ENCODE measurements at places on chromosomes 2 and 18. TPM values are rescaled to one million over a fixed set of nuclear protein-coding genes. Genes with fewer than 3 reads are reported as not detected.

- no peak overlapping the region for H3K4me3 ChIP-seq
- peaks cover 6% of the 10 kb centered on the region for H3K4me1 ChIP-seq
- DNase-seq: no peak
Observed at GRCh38 chr2:75587954-75588587, 27.3 kb upstream of the EVA1A start.

DNA sequence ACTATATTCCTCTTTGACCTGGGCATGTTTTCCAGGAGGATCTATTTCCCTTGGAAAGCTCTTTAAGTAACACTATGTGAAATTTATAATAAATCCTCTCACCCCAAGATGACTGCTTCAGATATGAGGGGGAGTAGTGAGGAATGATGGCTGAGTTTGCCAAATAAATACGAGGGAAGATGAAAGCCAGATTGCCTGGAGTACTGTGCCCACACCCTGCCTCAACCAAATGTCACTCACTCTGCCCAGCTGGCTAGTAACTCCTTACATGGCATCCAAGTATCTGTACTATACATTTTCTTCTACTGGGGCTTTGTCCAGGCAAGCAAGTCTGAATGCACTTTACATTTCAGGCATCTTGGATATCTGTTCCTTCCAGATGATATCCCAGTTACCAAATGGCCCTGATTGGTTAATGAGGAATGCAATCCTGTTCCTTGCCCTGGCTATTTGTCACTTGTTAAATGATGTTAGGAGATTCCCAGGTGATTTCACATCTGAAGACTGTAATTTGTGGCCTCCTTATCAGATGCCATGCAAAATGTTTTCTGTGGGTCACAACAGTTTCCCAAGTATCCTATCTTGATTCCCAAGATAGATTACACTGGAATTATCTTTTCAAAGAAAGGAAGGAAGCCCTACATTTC is 191.8 kb downstream of the IKZF2 start:
- no peak overlapping the region for H3K4me3 ChIP-seq
- DNase-seq: no peak
- H3K27me3 ChIP-seq: no peaks in the 10 kb centered on the region
- H3K36me3 ChIP-seq: no peaks in the 10 kb centered on the region
- no peak overlapping the region for H3K27ac ChIP-seq

REG3A gene
- not detected for total RNA-seq

MDH1B gene
- total RNA-seq: 15.0 TPM

TRIM43 gene
- not detected for total RNA-seq

DNA sequence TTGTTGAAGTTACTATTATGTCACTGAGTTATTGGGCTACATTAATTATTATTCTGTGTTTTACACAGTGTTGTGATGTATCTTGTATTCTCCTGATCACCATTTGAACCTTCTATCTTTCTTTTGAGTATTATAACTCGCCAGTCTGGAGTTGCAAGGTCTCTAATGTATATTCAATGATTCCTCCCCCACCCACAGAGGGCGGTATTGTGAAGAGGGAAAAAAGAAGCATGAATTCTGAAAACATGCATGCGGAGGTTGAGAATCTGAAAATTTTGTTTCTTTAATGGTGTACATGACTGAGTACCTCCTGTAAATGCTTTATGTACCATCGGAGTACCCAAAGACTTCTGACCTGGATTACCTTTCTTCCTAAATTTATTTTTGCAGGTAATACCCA is 266.6 kb downstream of the NR4A2 start:
- DNase-seq: no peak
- no peaks in the 10 kb centered on the region for H3K36me3 ChIP-seq
- H3K27ac ChIP-seq: no peak overlapping the region

DNA sequence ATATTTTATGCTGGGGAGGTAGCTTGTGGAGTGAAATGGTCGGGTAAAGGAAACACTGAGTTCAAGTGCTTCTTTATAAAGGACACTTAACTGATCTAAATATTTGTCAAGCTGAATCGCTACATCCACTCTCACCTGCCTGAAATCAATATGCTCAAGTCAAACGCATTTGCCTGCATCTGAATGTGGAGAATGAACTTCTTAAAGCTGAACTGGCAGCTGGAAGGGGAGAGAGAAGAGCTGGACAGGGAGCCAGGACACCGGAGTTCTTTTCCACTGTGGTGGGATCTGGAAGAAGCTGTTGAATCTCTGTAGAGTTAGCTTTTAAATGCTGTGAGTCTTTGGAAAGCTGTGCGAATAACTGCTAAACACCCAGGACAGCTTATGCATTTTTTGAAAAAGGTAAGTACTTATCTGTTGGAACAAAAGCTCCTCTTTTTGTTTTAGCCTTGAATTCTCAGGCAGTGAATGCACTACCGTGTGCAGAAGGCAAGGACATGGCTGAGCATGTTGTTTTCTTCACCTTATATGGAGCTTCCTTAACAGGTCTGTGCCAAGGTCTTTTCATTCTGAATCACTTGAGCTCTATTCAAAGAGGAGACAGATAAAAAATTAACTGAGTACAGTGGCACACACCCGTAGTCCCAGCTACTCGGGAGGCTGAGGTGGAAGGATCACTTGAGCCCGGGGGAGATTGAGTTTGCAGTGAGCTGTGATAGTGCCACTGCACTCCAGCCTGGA is 74.2 kb upstream of the KLF7 start:
- H3K27ac ChIP-seq: peak overlapping the region; percentile 61

DNA sequence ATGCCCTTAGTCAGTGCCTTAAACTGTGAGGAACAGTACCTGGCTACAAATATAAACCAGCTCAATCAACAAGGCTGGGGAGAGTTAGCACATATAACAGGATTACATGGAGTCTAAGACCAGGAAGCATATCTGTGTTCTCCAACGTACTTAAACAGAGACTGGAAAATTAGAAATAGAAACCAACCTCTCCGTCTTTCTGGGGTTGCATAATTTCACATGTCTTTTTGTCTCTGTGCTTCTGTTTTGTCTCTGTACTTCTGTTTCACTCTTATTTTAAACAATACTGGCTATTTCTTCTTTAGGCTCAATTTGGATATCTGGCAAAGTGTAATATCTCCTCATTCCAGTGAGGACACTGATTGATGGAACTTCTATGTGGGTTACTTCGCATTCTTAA is 749.0 kb upstream of the ZEB2 start:
- H3K4me3 ChIP-seq: no peak overlapping the region
- H3K27ac ChIP-seq: no peak overlapping the region
- no peak for DNase-seq
- no peaks in the 10 kb centered on the region for H3K4me1 ChIP-seq
- H3K27me3 ChIP-seq: no peaks in the 10 kb centered on the region
- H3K36me3 ChIP-seq: no peaks in the 10 kb centered on the region

TRIM54 gene
- 0.48 TPM for total RNA-seq

MEP1B gene
- total RNA-seq: not detected

GRCh38 chr2:133710613-133711012 is 142.3 kb upstream of the NCKAP5 start:
- no peaks in the 10 kb centered on the region for H3K27me3 ChIP-seq
- no peak for DNase-seq
- H3K36me3 ChIP-seq: no peaks in the 10 kb centered on the region
- no peak overlapping the region for H3K4me3 ChIP-seq
- no peaks in the 10 kb centered on the region for H3K4me1 ChIP-seq
- no peak overlapping the region for H3K27ac ChIP-seq

DNA sequence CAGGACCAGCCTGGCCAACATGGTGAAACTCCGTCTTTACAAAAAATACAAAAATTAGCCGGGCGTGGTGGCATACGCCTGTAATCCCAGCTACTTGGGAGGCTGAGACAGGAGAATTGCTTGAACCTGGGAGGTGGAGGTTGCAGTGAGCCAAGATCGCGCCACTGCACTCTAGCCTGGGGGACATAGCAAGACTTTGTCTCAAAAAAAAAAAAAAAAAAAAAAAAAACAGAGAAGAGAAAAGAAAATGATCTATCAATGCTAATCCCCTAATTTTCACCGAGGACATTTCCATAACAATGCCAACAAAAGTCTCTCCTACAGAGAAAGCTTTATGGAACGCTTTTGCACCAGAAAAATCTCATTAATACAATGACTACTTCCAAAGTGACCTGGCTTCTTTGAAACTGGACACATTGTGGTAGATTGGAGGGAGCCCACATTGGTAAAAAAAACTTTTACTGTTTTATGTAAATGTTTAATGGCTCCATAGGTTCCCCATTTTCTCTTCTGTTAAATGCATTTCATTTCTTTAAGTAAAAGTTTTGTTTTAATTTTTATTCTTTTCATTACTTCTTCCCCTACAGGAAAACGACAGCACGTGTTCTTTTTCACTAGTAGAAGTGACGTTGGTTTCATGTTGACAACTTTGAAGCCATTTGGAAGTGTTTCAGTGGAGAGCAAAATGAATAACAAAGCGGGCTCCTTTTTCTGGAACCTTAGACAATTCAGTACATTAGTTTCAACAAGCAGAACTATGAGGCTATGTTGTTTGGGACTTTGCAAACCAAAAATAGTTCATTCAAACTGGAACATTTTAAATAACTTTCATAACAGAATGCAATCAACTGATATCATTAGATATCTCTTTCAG is 888 bp downstream of the FASTKD2 start:
- no peak for DNase-seq
- H3K27me3 ChIP-seq: no peaks in the 10 kb centered on the region
- H3K4me3 ChIP-seq: peak overlapping the region; percentile 56
- H3K27ac ChIP-seq: peak overlapping the region; percentile 92
- H3K36me3 ChIP-seq: peaks cover 17% of the 10 kb centered on the region

TBR1 gene
- total RNA-seq: not detected

AKAIN1 gene
- not detected for total RNA-seq

FMNL2 gene
- total RNA-seq: 45.6 TPM

CROCC2 gene
- 17.4 TPM for total RNA-seq

- H3K36me3 ChIP-seq: peaks cover 16% of the 10 kb centered on the region
- no peaks in the 10 kb centered on the region for H3K4me1 ChIP-seq
- DNase-seq: no peak
- no peaks in the 10 kb centered on the region for H3K27me3 ChIP-seq
- H3K27ac ChIP-seq: no peak overlapping the region
Observed at GRCh38 chr2:39281391-39281790, 37.6 kb upstream of the CDKL4 start.

KIAA2012 gene
- total RNA-seq: 5.3 TPM

- no peaks in the 10 kb centered on the region for H3K36me3 ChIP-seq
- H3K4me3 ChIP-seq: no peak overlapping the region
- H3K27ac ChIP-seq: no peak overlapping the region
- H3K4me1 ChIP-seq: no peaks in the 10 kb centered on the region
Observed at GRCh38 chr2:52264488-52264887, 1232.6 kb upstream of the NRXN1 start.

- no peaks in the 10 kb centered on the region for H3K27me3 ChIP-seq
- H3K27ac ChIP-seq: no peak overlapping the region
- H3K4me1 ChIP-seq: no peaks in the 10 kb centered on the region
- H3K4me3 ChIP-seq: no peak overlapping the region
- DNase-seq: no peak
- H3K36me3 ChIP-seq: no peaks in the 10 kb centered on the region
Observed at GRCh38 chr18:4549164-4549872, 94.2 kb upstream of the DLGAP1 start.

DNA sequence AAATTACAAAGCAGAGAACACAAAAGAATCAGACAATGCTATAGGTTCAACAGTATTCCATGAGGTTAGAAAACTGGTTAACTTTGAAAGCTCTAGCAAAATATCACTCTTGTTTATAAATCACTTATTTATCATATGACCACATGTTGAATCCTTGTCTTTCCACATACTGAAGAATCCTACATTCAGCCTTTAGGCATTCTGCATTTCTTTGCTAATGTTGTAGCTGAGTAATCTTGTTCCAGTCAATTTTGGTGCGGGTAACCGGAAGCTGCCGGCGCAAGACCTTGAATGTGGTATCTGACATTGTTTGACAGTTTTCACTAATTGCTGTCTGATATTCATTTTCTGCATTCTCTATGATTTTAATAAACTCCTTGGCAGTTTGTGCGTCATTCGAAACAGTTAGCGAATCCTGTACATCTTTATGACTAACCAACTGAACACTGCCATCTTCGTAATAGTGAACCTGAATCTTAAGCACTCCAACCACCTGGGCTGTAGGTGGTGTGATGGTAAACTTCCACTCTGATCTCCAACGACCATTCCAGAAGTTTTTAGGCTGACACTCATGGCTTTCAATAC is 154.1 kb downstream of the BAZ2B start:
- no peak overlapping the region for H3K4me3 ChIP-seq
- no peak for DNase-seq
- no peaks in the 10 kb centered on the region for H3K4me1 ChIP-seq
- H3K27ac ChIP-seq: no peak overlapping the region

KANSL3 gene
- 91.4 TPM for total RNA-seq

DNA sequence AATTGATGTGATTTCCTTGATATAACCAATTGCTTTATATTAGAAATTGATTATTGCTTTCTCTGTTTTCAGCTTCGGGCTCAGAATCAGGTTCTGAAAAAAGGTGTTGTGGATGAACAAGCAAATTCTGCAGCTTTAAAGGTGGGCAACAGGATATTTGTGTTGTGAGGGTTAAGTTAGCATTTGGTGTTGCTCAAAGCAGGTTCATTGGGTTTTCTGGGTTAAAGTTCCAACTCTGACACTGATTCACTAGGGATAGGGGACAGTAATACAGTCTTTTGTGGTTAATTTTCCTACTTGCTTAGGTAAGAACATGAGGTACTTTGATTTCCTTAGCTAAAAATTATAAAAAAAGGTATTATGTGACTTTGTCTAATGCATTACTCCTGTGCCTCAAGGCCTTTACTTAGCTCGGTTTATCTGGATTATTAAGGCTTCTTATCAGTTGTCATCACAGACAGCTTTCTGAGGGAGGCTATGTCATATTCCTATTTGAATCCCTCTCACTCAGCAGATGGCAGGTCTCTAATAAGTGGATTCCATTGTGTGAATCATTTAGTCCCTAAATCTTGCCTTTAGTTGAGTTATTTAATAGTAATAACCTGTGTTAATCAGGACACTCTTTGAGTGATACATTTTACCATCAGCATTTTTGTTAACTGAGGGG is 78.9 kb upstream of the STON1 start:
- H3K4me1 ChIP-seq: peaks cover 14% of the 10 kb centered on the region
- no peak overlapping the region for H3K27ac ChIP-seq
- peaks cover 18% of the 10 kb centered on the region for H3K36me3 ChIP-seq

- no peaks in the 10 kb centered on the region for H3K27me3 ChIP-seq
- H3K4me1 ChIP-seq: no peaks in the 10 kb centered on the region
- no peaks in the 10 kb centered on the region for H3K36me3 ChIP-seq
- no peak overlapping the region for H3K27ac ChIP-seq
Observed at GRCh38 chr2:40027968-40028367, 248.9 kb upstream of the THUMPD2 start.

TLX2 gene
- not detected for total RNA-seq

MTLN gene
- 29.4 TPM for total RNA-seq

DNA sequence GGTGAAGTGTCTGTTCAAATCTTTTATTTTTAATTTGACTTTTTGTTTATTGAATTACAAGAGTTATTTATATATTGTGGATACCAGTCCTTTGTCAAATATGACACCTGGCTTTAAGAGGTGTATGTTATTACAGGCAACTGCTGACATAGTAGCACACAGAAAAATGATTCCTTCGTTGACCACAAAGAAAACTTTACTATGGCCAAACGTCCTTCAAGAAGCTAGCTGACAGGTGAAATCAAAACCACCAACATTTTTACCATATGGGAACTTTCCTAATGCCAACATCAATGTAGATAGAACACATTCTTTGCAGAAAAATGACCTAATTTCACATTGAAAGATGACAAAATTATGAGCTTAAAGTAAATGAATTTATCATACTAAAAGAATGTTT is 6.4 kb upstream of the SRBD1 start:
- H3K4me3 ChIP-seq: no peak overlapping the region
- H3K4me1 ChIP-seq: peaks cover 3% of the 10 kb centered on the region
- no peaks in the 10 kb centered on the region for H3K36me3 ChIP-seq
- no peaks in the 10 kb centered on the region for H3K27me3 ChIP-seq

Measured in lung (tissue), 17 donors.